Fibroblast of the aortic adventitia (primary cell): ENCODE measurements at places on chromosomes 2 and 18. TPM values are rescaled to one million over a fixed set of nuclear protein-coding genes. Genes with fewer than 3 reads are reported as not detected.

TRIB2 gene
- total RNA-seq, result 39.9 and 112 TPM in 2 replicates

DYNAP gene
- total RNA-seq, result not detected in 2 replicates

FTCDNL1 gene
- total RNA-seq, result 1.5 TPM in 1 of 2 replicates, not detected in the other

ARHGEF4 gene
- 5.2 and 9.8 TPM in 2 replicates for total RNA-seq

ITSN2 gene
- total RNA-seq, result 23.9 and 32.4 TPM in 2 replicates

MOGAT1 gene
- not detected in 2 replicates for total RNA-seq

IMMT gene
- 47.8 and 76.6 TPM in 2 replicates for total RNA-seq

SRD5A2 gene
- total RNA-seq, result 0.09 TPM in 1 of 2 replicates, not detected in the other

MALL gene
- total RNA-seq, result 10.1 and 442 TPM in 2 replicates

GDF7 gene
- total RNA-seq, result under 0.01 TPM in 1 of 2 replicates, not detected in the other

ZNG1B gene
- total RNA-seq, result 32.5 and 41.0 TPM in 2 replicates

RIT2 gene
- not detected in 2 replicates for total RNA-seq

ERLEC1 gene
- total RNA-seq, result 64.5 and 72.1 TPM in 2 replicates

CHRND gene
- total RNA-seq, result not detected in 2 replicates

AFF3 gene
- total RNA-seq, result 4.2 TPM in 1 of 2 replicates, not detected in the other

HNMT gene
- total RNA-seq, result 32.2 and 47.8 TPM in 2 replicates

SULT1C4 gene
- total RNA-seq, result 0.33 TPM in 1 of 2 replicates, not detected in the other

PNKD gene
- total RNA-seq, result 17.4 and 27.2 TPM in 2 replicates

CCNT2 gene
- 18.1 and 25.8 TPM in 2 replicates for total RNA-seq

CFC1B gene
- not detected in 2 replicates for total RNA-seq

PCARE gene
- total RNA-seq, result under 0.01 and 0.08 TPM in 2 replicates

CCDC148 gene
- total RNA-seq, result 0.72 and 9.1 TPM in 2 replicates

MAB21L4 gene
- not detected in 2 replicates for total RNA-seq

ANKRD53 gene
- total RNA-seq, result 1.1 and 6.5 TPM in 2 replicates

GCG gene
- total RNA-seq, result not detected in 2 replicates

DNER gene
- 0.72 TPM in 1 of 2 replicates, not detected in the other for total RNA-seq

NDC80 gene
- 5.0 and 43.5 TPM in 2 replicates for total RNA-seq

ELP2 gene
- 83.3 and 119 TPM in 2 replicates for total RNA-seq

SLC16A14 gene
- 0.49 and 1.4 TPM in 2 replicates for total RNA-seq

SPATA3 gene
- not detected in 2 replicates for total RNA-seq

LBH gene
- total RNA-seq, result 21.1 and 61.2 TPM in 2 replicates

ALLC gene
- not detected in 2 replicates for total RNA-seq

MAP3K2 gene
- 22.0 and 41.6 TPM in 2 replicates for total RNA-seq

NPPC gene
- not detected in 2 replicates for total RNA-seq

SLC9A2 gene
- total RNA-seq, result under 0.01 TPM in 1 of 2 replicates, not detected in the other

ADGRF3 gene
- total RNA-seq, result 0.09 TPM in 1 of 2 replicates, not detected in the other

ADAM17 gene
- 40.1 and 108 TPM in 2 replicates for total RNA-seq

CPO gene
- 0.18 TPM in 1 of 2 replicates, not detected in the other for total RNA-seq

CENPA gene
- 9.2 TPM in 1 of 2 replicates, not detected in the other for total RNA-seq

SCN7A gene
- total RNA-seq, result under 0.01 and 4.7 TPM in 2 replicates

OR6B2 gene
- total RNA-seq, result not detected in 2 replicates

MTX2 gene
- total RNA-seq, result 14.1 and 18.3 TPM in 2 replicates

GRB14 gene
- total RNA-seq, result 6.1 and 6.9 TPM in 2 replicates

CPLX4 gene
- 0.49 TPM in 1 of 2 replicates, not detected in the other for total RNA-seq

CCDC85A gene
- total RNA-seq, result 0.45 and 1.8 TPM in 2 replicates

C2orf69 gene
- 6.7 and 22.2 TPM in 2 replicates for total RNA-seq

LINC00305 gene
- not detected in 2 replicates for total RNA-seq

ARHGEF33 gene
- total RNA-seq, result 0.25 and 0.54 TPM in 2 replicates

CDC42EP3 gene
- 30.5 and 34.7 TPM in 2 replicates for total RNA-seq

IL1RN gene
- total RNA-seq, result 1.1 TPM in 1 of 2 replicates, not detected in the other
